ENCODE measurements at places on chromosomes 12 and 14.
A peak's percentile ranks its signal among the peaks of the same experiment; 100 is the strongest.

GRCh38 chr12:25412735-25413134 lies 140.3 kb downstream of the LMNTD1 start:
- no peak for DNase-seq

- no peak for DNase-seq
These were observed 549.6 kb downstream of the DIO2 start for GRCh38 chr14:79661752-79662151.

- DNase-seq = no peak
These were observed 212.9 kb upstream of the FAR2 start for GRCh38 chr12:28936221-28936620.

DNA sequence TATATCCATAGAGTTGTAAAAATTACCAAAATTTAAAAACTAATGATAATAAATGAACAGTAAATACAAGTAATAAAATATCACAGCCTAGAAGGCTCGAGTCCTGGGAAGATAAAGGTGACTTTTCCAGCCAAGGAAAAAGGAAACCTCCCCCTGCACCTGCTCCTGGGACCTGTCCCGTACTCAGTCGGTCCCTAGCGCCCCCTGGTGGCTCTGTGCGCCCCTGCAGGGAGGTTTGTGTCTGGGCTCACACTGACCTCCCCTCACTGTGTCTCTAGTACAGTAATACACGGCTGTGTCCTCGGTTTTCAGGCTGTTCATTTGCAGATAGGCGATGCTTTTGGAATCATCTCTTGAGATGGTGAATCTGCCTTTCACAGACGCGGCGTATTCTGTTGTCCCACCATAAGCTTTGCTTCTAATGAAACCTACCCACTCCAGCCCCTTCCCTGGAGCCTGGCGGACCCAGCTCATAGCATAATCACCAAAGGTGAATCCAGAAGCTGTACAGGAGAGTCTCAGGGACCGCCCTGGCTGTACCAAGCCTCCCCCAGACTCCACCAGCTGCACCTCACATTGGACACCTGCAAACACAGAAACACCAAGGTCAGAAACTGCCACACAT lies 1030.4 kb downstream of the TMEM121 start:
- DNase-seq = peak; percentile 79

DNA sequence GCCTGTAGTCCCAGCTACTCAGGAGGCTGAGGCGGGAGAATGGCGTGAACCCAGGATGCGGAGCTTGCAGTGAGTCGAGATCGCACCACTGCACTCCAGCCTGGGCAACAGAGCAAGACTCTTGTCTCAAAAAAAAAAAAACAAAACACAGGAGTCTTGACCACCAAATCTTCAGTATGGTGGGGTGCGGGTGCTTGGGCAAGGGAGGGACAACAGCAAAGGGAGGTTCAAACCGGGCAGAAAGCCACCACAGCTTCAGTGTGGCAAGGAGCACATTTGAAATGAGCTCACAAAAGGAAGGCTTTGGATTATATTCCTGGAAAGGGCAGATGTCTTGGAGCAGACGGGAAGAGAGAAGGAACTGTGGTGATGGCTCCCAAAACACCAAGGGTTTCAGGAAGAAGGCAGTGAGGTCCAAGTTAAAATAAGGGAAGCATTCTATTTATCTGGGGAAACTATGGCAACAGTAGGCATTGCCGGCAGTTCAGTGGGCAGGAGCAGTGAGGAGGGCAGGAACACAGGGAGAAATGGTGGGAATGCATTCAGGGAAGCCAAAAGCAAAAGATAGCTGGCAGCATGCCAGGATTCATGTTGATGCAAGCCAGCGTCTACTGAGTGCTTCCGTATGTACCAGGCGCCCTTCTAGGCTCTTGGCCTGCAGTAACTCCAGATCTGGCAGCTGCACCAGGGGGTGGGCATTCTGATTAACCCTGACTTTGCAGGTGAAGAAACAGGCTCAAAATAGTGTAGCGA lies 51.0 kb upstream of the SRSF5 start:
- DNase-seq = no peak

- DNase-seq = peak; percentile 18
These were observed 916.5 kb downstream of the TMEM121 start for GRCh38 chr14:106442857-106443256.

DNA sequence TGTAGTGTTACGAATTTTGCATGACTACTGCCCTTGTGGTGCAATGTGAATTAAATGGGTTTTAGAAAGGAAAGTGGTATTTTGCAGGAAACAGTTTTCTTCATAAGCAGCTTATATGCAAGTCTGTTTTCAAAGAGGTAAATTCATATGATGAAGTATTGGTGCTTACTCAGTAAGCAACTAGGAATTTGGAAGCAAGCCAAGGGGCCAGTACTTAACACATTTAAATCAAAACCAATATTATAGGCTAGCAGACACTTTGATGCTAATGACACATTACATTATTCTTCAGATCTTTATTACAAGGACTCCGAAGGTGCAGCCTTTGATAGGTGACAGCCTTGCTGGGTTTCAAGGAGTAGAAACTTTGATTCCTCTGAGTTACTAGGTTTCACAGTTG lies 23.1 kb downstream of the MGAT4C start:
- no peak for DNase-seq

- no peak for DNase-seq
These were observed 192.5 kb downstream of the FBXL14 start for GRCh38 chr12:1401891-1402290.

- no peak for DNase-seq
These were observed 13.2 kb upstream of the INF2 start for GRCh38 chr14:104676130-104676693.

Data from stimulated activated CD4-positive, alpha-beta T cell treated with anti-CD3 and anti-CD28 coated beads, Interleukin-15, amount 100 ng/mL, for 48 hours (primary cell).